ENCODE measurements at places on chromosomes 6 and 20.

- DNase-seq = no peak
Observed at GRCh38 chr20:48709058-48709691, 118.6 kb downstream of the PREX1 start.

- peak; percentile 54 for DNase-seq
Observed at GRCh38 chr20:46040902-46041535, 12.0 kb downstream of the SLC12A5 start.

- DNase-seq = peak; percentile 1
Observed at GRCh38 chr6:97049253-97050011, 124.9 kb downstream of the KLHL32 start.

- DNase-seq = peak; percentile 4
Observed at GRCh38 chr6:39446909-39447308, 124.4 kb upstream of the KCNK16 start.

DNA sequence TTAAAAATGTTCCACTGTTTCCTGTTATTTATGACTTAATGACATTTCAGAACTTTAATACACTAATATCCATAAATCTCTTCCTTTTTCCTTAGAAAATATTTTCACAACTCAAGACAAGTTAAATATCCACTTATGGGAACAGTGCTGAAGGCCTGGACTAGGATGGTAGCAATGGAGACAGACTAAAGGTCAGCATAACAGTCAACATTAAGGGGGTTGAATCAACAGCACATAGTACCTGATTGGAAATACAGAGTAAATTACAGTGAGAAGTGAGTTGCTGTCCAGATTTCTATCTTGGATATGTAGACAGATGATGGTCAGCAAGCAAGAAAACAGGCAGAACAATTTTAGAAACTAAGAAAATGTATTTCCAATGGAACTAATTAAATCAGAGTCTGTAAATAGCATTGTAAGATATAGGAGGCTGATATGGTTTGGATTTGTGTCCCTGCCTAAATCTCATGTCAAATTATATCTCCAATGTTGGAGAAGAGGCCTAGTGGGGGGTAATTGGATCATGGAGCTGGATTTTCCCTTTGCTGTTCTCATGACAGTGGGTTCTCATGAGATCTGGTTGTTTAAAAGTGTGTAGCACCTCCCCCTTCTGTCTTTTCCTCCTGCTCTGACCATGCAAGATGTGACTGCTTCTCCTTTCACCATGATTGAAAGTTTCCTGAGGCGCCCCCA, 682.7 kb downstream of the MAFB start:
- DNase-seq = no peak

DNA sequence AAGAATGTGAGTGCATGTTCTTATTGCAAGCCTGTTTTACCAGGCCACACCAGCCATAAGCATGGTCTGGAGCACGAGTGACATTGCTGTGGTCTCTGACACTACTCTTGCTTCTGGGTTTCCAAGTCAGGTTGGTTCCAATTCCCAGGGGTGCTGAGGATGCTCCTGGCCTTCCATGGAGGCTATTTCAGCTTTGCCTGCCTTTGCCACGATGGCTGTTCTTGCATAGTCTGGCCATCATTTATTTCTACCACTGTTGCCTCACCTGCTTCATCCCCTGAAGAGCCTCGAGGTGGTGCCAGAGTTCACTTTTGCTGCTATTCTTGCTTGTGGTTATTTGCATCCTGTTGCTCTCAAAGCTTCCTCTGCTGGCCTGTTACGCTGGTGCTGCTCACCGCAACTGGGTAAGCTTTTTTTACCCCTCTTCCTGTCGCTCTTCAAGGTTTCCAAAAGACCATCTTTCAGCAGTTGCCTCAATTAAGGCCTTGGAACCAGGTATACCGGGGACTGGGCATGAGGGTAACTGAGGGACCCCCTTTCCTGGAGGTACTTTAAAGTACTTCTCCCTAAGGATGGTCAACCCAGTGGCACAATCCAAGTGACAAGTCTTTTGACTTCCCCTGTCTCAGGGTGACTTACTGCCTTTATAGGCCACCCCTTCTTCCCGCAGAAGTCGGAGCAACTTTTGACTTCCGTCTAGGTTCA, 64.5 kb downstream of the AKAP7 start:
- DNase-seq = peak; percentile 68

DNA sequence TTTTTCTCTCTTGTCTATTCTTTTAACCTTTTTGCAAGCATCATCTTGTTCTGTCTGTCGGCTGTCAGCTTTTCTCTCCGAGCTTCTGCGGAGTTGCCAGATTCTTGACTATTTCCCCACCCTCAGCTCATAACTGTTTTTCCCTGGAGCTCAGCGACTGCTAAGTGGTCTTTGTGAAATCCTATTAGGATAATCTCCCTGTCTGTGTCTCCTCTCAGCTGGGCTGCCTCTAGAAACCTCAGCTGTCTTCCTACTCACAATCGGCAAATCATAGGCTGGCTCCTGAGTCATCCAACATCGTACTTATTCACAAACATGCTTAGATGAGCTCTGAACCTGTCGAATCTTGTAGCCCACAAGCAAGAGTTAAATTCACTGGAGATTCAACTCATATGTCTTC, 332.3 kb downstream of the PTPRT start:
- no peak for DNase-seq

- peak; percentile 70 for DNase-seq
Observed at GRCh38 chr6:30169658-30170614, 6.6 kb downstream of the TRIM15 start.

DNA sequence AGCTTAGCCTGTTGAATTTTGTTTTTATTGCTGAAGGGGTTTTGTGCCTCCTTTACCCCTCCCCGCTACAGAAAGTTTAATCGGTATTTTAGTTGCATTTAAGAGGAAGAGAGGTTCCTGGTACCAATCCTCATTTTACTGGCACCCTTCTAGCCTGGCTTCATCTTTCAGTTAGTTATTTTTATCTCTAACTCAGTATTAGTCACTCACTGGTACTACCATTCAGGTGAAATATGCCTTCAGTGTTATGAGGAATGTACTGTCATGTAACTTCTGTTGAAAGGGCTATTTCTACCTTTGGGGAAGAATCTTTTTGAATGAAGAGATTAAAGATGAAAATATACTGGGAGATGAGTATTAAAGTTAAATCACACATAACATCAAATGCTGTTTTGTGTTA, 211.8 kb downstream of the CDKAL1 start:
- DNase-seq = peak; percentile 22

All from M059J (cell line).